Aorta (tissue), 5 donors: ENCODE measurements at places on chromosomes 7 and 10. TPM values are rescaled to one million over a fixed set of nuclear protein-coding genes. Genes with fewer than 3 reads are reported as not detected.

DNA sequence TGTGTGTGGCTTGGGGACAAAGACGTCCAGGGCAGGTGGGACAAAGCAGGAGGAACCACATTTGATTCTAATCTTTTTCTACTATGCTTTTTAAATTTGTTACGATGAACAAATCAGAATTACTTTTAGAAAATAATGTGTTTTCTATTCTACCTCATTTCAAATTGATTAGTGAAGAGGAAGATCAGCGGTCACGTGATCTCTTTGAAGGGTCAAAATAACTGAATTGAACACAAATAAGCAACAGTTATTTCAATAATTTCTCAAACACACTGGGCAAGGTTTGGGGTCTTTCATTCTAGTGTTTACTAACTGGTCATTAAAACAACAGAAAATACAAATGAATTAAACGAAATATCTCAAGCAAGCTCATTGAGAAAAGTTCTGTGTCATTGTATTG is 773.0 kb upstream of the IGFBP3 start:
- no peaks in the 10 kb centered on the region for H3K27me3 ChIP-seq
- DNase-seq = no peak
- no peaks in the 10 kb centered on the region for H3K36me3 ChIP-seq
- no peaks in the 10 kb centered on the region for H3K4me1 ChIP-seq
- no peak overlapping the region for H3K27ac ChIP-seq

GRCh38 chr7:4269086-4269485 is 413.0 kb upstream of the FOXK1 start:
- H3K27ac ChIP-seq = no peak overlapping the region
- H3K4me1 ChIP-seq = no peaks in the 10 kb centered on the region
- H3K4me3 ChIP-seq = no peak overlapping the region
- no peak for DNase-seq
- H3K27me3 ChIP-seq = no peaks in the 10 kb centered on the region

AS3MT gene
- 1.2 TPM for total RNA-seq

ACTL6B gene
- not detected for total RNA-seq

MYOZ1 gene
- 13.1 TPM for total RNA-seq

FAM24B gene
- total RNA-seq = 1.2 TPM
